ENCODE measurements at places on chromosomes 11 and 22.

DNA sequence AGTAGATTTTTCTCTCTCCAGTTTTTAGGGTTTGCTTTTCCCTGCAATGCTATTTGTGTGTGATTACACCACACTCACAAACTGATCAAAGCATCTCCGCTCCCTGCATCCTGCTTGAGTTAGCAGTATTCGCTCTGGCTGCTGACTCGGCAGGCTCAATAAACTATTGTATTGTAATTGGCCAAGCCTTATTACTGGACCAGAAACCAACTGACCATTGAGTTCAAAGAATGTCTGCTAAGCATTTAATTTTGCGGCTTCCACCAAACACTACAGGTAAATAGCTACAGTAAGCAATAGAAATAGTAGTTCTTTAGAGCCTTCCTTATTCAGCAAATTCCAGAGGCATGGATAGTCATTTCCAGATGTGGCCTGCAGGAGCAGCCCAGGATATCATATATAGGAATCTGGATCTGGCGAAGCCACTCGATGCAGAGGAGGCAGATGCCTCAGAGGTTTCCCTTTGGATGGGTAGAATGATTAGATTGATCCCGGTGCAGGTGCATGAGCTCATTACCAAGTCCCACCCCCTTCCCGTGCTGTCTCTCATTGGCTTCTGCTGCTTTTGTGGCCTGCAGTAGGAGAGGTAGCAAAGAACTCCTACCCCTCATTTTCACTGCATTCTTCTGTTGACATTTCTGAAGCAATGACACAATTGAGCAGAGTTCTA, 77.3 kb downstream of the COMMD9 start:
- DNase-seq: no peak

- DNase-seq: no peak
Observed at GRCh38 chr11:126927623-126928022, 72.9 kb downstream of the KIRREL3 start.

- no peak for DNase-seq
Observed at GRCh38 chr22:37137903-37138665, 11.6 kb downstream of the IL2RB start.

- no peak for DNase-seq
Observed at GRCh38 chr11:6571434-6572008, 31.9 kb downstream of the RRP8 start.

Data from activated CD8-positive, alpha-beta T cell treated with anti-CD3 and anti-CD28 coated beads for 36 hours (primary cell).